ENCODE measurements at places on chromosomes 1 and 21.

GRCh38 chr1:40751802-40752201, 31.8 kb upstream of the KCNQ4 start:
- no peak for DNase-seq

GRCh38 chr1:233993651-233994050, 89.2 kb downstream of the SLC35F3 start:
- DNase-seq = no peak

DNA sequence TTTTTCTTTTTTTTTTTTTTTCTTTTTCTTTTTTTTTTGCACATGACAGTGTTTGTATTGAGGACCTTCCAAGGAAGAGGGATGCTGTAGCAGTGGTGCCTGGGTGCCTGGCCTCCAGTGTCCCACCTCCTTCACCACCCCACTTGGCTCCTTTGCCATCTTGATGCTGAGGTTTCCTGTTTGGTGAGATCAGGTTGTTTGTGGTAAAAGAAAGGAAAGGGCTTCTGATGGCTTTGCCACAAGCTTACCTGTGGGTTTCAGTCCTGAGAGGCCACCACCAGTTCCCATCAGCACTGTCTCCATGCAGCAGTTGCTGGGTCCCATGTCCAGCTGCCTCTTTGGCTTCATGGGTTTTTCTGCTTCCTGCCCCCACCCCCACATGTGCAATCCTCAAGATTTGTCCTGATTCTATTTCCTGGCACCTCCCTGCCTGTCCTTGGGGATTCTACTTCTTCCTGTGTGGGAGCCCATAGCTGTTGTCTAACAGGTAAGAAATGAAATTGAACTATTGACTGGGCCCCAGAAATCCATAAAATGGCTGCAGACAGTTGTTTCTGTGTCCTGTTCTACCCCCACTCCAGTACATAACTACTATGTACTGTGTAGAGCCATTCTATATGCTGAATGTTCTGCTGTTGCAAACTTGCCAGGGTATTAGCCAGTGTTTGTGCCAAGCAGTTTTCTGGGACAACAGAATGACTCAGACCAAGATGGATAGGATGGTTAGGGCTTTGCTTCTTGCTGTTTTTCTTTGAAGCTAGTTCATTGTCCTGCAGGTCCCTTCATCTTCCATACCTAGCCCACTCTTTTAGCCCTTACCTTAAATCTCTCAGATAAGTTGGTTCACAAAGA, 4.2 kb upstream of the CCDC28B start:
- DNase-seq = no peak

DNA sequence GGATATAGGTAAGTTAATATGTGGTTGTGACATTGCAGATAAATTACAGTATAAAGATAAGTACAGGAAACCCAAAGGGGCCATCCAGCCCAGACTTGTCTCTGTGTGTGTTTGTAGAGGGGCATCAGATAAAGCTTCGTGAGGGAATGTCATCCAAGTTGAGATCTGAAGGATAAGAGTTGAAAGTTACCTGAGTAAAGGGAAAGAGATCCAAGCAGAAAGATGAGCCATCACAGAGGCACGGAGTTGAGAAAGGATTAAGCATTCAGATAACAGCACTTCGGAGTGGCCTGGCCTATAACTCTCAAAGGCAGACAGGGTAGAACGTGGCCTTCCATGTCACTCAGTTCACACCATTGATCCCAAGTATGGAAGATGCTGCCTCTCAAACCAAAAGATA, 749.1 kb downstream of the ADGRL2 start:
- no peak for DNase-seq

DNA sequence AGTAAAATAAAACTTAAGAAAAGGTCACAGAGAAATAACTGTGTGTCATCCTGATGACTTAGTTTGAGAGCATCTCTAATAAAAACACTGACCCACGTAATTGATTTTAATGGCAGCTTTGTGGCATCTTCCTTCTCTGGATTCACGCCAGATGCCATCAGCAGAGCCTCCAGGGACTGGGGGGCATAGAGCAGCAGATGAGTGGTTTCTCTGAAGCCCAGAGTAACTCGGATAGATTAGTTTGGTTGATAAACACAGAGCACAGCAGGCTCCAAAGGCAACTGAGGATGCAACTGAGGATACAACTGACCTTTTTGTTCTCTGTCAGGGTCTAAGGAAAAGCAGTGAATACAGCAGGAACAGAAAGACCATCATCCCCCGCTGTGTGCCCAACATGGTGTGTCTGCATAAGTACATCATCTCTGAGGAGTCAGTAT, 180.8 kb downstream of the RPS6KC1 start:
- DNase-seq = no peak

DNA sequence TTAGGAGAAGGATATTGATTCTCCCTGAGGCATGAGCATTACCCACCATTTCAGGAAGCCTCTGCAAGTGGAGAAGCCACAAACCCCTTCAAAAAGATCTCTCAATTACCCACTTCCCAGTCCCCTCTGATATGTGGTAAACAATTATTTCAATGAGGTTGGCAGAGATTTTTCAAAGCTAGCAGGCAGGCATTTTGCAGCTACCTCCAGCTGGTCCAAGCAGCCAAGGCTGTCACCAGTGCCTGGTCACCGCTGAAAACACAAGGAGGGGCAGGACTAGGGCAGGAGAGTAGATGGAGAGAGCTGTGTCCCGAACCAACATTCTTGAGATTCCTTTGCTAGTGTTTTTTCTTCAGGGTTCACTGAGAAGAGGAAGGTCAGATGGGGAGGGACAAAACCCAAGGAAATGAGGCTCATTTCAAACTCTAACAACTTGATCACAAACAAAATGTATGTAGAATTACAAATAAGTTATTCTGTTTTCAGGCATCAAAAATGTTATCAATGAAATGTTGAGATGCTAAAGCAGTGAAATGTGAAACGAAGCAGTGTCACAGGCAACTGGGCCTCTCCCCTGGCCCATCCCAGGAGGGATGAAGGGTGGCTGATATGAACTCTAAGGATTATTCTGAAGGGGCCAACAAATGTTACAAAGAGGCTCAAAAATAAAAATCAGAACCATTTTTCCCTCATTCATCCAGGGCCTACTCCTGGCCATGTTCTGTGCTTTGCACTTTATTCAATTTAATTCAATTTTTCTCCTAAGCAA, 22.3 kb downstream of the APP start:
- DNase-seq = no peak
